Posterior vena cava (tissue), 2 donors: ENCODE measurements at places on chromosomes 6 and 20.

- DNase-seq, result no peak
Observed at GRCh38 chr6:122604676-122605075, 5.5 kb upstream of the PKIB start.

DNA sequence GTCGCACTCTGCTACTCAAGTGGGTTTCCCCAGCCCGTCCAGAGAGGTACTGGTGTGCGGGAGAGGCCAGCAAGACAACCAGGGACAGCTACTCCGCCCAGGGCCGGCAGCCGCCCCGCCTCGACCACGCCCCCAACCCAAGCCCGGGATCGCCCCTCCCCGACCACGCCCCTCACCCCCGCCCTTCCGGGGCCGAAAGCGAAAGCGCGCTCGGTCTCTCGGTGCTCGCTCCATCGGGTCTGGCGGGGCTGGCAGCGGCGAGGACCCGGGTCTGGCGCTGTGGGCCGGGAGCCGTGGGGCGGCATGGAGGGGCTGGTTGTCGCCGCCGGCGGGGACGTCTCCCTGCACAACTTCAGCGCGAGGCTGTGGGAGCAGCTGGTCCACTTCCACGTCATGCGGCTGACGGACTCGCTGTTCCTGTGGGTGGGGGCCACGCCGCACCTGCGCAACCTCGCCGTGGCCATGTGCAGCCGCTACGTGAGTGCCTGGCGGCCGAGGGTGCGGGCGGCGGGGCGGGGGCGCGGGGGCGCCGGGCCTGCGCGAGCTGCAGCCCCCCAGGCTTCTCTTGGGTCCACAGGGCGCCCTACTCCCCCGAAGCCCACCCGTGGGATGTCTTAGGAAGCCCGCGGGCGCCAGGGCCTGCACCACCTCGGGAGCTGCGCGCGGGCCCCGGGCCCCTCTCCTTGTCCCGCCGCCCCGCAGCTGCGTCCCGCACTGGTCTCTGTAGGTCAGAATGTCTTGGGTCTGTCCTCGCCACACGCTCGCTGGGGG lies at the start of gene PSMG4:
Gene PSMG4, plus strand, starts transcription at position 228 of the 771 bp plus-strand sequence. Its CDS starts 76 bp downstream, at position 304.
- peak; percentile 99 for DNase-seq

DNA sequence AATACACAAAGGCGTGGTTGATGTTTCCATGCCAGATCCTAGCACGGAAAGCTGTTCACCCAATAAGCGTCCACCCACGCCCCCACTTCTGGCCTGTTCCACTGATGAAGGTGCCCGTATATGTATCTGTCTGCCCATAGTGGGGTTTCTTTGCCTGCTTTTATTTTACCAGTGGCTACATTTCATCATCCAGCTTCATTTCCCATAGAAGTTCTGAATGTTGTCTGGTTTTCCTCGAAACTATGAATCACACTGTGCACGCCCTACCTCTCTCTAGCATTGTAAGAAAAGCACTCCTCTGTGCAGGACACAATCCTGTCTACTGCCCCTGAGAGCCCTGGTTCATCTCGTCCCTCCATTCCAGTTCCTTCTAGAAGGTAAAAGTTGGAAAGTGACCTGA lies 8.8 kb upstream of the CD93 start:
- DNase-seq, result no peak

- no peak for DNase-seq
Observed at GRCh38 chr6:154367336-154367735, 10.7 kb upstream of the IPCEF1 start.

- no peak for DNase-seq
Observed at GRCh38 chr6:56445818-56446217, 196.9 kb downstream of the DST start.

DNA sequence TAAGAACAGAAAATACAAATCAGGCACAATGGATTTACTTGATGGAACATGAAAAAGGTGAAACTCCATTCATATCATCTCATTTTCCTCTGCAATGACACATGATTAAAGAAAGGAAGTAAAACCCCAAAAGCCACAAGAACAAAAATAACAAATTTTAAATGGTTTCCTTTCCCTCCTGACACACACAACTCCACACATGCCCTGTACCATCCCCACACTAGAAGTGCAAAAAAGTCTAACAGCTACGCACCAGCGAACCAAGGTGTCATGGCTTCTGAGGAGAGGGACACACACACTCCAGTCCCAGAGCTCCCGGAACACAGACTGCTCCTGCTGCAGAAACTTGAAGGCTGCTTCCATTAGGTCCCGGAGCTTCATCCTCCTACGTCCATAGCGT lies 25.3 kb downstream of the MDN1 start:
- DNase-seq, result no peak

GRCh38 chr20:19453410-19453809 lies 241.0 kb downstream of the SLC24A3 start:
- no peak for DNase-seq

GRCh38 chr6:131510094-131510493 lies 62.9 kb upstream of the ARG1 start:
- no peak for DNase-seq

- DNase-seq, result no peak
Observed at GRCh38 chr6:100459592-100460184, 5.0 kb downstream of the SIM1 start.

- no peak for DNase-seq
Observed at GRCh38 chr6:17551383-17551958, 48.6 kb upstream of the FAM8A1 start.

DNA sequence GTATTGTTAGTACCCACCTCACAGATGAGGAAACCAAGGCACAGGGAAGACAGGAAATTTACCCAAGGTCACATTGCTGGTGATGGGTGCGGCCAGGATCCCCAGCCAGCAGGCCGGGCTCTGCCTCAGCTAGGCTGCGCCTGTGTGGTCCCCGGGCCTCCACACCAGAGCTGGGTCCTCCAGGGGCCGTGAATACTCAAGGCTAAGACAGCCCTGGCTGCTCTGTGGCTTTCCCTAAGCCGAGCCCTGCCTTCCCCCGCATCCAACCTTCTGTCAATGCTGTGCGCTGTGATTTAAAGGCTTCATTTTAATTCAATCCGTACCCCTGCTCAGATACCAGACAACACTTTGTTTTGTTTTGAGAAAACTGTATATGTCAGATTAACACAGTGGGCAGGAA lies 246.7 kb downstream of the TTLL2 start:
- DNase-seq, result peak; percentile 70

GRCh38 chr6:99606656-99607415 lies at the start of gene PRDM13:
Gene PRDM13, plus strand, starts transcription at chr6:99606833. Its CDS starts 202 bp downstream, at chr6:99607035.
- no peak for DNase-seq

GRCh38 chr6:90977513-90977912 lies 390.6 kb upstream of the MAP3K7 start:
- DNase-seq, result no peak

- no peak for DNase-seq
Observed at GRCh38 chr6:145823328-145823944, 8.8 kb upstream of the FBXO30 start.

- no peak for DNase-seq
Observed at GRCh38 chr6:4849226-4850022, 73.2 kb downstream of the CDYL start.

GRCh38 chr6:109292420-109292819 lies 89.8 kb downstream of the CD164 start:
- DNase-seq, result no peak

DNA sequence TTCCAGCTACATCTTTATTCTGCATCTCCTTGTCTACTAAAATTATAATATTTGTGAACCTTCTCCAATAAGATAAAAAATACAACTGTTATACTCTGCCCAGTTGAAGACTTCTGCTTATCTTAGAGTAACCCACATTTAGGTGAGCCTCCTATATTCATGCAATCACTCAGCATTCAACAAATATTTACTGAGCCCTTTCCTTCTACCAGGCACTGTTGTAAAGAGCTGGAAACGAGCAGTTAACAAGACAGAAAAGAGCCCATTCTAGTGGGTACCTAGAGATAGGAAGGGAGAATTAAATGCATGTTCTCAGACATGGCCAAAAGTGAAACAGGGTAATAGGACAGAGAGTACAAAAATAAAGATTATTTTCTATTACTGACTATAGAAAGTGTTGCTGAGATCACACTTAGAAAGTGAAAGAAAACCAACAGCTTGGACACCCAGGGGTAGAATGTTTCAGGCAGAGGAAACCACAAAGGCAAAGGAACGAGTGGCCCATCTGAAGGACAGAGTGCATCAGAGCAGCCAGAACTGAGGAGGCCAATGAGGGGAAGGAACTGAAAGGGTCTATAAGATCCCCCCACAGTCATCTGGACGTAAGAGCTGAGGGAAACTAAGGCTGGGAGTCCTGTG lies 50.8 kb upstream of the SMLR1 start:
- DNase-seq, result no peak

- no peak for DNase-seq
Observed at GRCh38 chr6:126614642-126615504, 275.0 kb downstream of the CENPW start.
